ENCODE measurements at places on chromosomes 1 and 21.
A peak's percentile ranks its signal among the peaks of the same experiment; 100 is the strongest.

DNA sequence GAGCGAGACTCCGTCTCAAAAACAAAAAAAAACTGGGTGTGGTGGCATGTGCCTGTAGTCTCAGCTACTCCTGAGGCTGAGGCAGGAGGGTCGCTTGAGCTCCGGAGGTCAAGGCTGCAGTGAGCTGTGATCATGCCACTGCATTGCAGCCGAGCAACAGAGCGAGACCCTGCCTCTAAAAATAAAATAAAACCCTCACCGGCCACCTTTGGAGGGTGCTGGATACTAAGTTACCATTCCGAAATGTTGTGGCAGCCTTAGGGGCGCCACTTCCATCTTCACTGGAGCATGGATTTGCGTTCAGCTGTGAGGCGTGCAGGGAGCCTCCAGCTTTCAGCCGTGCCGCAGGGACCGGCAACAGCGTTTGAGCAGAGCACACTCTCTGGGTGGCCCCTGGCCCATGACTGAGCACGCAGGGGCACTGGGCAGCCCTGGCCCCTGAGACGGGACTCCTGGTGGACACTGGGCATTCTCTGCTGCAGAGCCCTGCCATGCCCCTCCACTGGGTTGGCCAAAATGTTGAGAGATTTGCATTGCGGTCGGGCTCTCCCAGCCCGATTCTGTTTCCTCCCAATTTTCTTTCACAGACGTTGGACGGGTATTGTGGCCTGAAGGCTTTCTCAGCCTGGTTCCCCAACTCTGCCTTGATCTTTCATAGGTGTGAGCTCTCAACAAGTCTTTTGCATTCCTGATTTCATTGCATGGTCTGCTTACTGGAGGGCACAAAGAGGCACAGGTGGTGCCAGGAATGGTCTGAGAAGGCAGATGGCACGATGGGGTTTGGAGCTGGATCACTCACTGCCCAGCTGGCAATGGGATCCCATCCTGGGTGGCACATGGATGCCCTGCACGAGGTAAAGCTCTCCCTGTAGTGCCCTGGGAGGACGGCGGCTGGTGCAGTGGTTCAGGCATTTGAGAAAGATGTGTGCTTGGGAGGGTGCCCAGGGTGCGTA lies 5.8 kb upstream of the CFAP74 start:
- DNase-seq: no peak

- peak; percentile 66 for DNase-seq
Observed at GRCh38 chr1:67880056-67880601, 46.9 kb upstream of the GNG12 start.

- peak; percentile 94 for DNase-seq
Observed at GRCh38 chr1:171485375-171486047, at the start of gene PRRC2C. Gene PRRC2C, plus strand, starts transcription at chr1:171485530. Its CDS starts 26,559 bp downstream, at chr1:171512089.

- no peak for DNase-seq
Observed at GRCh38 chr1:67571901-67572593, 113.0 kb upstream of the GADD45A start.

DNA sequence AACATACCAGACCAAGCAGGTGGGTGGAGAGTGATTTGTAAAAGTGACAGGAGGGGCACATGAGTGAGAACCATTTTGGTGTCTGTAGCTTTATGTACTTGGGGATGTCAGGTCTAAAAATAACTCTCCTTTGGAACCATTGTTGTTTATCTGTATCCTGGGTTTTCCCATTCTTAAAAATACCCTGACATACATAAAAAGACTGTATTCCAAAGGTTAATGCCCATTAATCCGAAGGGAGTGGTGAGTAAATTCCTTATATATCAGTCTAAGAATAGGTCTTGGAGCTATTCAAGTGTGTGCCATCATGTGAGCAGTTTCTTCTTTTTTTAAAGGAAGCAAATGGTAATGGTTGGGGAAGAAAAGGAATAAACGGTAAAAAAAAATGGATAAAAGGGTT lies 117.5 kb downstream of the TGFB2 start:
- DNase-seq: no peak

GRCh38 chr1:158153746-158154444 lies 26.8 kb upstream of the CD1D start:
- no peak for DNase-seq

DNA sequence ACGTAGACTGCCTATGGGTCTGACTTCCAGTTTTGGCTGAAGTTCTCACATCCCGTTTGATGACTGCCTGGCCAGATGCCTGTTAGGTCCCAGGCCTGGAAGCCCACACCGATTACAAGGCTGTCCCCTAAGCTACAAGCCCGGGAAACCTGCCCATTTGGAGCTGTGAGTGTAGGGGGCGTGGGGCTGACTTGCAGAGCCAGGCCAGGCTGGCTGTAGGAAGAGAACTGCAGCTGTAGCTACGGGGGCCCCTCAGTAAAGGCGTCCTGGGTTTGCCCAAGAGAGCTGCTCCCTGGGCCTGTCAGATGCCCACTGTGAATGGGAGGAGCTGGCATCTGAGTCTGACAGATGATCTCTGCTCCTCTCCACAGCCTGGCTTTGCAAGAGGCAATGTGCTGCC lies 199.7 kb downstream of the CAMTA1 start:
- no peak for DNase-seq

- no peak for DNase-seq
Observed at GRCh38 chr1:34137411-34137810, 27.6 kb downstream of the CSMD2 start.

DNA sequence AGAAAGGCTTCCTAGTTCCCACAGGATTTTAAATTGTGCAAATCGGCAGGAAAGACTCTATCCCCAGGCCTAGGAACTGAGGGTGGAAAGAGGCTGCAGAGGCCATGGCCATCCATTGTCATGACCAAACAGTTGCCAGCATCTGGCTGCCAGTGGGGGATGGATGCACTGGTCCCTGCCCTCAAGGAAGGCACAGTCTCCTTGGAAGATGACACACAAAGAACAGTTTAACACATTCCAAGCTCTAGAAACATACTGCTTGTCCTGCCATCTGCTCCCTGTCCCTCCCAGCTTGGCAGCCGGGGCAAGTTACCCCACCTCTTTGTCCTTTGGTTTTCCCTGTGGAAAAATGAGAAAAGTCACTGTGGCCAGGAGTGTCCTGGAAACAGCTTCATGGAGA lies 83.2 kb downstream of the BCAR3 start:
- no peak for DNase-seq

- no peak for DNase-seq
Observed at GRCh38 chr1:12678350-12678749, 34.5 kb downstream of the AADACL4 start.

- DNase-seq: no peak
Observed at GRCh38 chr1:248838357-248839167, 538 bp downstream of the ZNF672 start.

DNA sequence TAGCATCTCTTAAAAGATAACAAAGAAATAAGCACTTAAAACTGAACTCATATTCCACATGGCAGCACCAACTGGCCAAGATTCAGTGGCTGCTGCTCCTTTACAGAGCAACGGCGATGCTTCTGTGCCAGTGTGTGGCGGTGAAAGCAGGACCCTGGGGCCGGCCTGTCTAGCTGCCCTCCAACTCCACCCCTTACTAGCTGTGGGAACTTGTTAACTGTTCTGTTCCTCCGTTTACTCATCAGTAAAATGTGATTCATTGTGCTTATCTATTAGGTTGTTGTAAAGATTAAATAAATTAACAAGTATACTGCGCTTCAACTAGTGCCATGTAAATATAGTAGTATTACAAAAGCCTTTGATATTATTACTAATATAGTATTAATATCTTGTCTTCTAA lies 133.2 kb downstream of the GDAP2 start:
- DNase-seq: no peak

DNA sequence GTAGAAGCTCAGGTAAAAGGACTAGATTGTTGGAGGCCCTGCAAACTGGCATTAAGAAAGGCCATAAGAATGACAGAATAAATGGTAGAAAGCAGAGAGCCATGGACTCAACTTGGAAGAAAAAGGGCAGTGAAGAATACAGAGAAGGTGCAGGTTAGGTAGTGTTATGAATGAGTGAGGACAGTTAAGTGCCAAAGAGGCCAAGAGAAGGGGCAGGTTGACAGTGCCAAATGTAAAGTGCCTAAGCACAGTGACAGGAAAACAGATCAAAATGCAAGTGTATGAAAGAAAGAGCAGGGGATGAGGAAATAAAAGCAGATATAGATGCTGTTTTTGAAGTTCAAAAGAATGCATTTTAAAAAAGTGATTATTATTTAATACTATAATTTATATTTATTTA lies 43.7 kb downstream of the INTS7 start:
- no peak for DNase-seq

DNA sequence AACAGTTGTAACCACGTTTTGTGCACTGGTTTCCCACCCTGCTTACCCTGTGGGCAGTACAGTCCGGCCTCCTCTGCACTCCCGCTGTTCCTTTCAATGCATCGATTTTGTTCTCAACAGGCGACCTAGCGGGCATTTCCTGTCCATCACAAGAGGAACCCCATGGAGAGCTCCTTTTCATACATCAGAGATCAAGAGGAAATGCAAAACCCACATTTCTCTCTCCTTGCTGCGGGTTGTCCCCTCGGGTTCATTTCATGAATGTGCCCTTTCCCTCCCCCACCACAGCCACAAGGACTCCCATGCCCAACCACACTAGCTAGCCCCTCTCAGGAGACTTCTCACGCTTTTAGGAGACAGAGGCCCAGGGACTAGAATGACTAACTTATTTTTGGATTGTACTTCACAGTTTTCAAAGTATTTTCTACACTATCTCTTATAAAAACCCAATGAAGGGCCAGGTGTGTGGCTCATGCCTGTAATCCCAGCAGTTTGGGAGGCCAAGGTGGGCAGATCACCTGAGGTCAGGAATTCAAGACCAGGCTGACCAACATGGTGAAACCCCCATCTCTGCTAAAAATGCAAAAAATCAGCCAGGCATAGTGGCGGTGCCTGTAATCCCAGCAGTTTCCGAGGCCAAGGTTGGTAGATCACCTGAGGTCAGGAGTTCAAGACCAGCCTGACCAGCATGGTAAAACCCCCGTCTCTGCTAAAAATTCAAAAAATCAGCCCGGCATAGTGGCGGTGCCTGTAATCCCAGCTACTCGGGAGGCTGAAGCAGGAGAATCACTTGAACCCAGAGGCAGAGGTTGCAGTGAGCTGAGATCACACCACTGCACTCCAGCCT lies 18.4 kb downstream of the ATP1A4 start:
- no peak for DNase-seq

DNA sequence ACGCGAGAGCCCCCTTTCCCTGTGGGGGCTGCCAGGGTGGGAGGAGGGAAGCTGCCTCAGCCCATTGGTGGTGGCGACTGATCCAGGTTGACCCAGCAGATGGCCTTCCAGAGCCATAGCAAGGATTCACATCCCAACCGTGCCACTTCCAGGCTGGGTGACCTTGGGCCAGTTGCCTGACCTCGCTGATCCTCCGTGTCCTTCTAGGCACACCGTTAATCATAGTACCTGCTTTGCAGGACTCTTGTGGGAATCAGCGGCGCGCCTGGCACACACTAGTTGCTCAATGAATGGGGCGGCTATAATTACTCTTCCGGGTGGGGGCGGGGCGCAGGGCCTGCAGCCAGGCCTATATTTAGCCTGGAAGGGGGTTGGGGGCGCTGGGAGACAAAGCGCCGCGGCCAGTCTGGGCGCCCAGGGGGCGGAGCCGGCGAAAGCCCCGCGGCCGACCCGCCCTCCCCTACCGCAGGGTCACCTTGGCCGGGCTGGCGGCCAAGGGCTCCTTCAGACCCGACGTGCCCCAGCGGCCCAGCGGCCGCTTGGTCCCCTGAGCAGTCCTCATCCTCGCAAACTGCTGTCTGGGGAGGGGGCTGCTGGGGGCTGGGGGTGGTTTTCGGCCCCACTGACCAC lies 5.1 kb downstream of the HSPB7 start:
- no peak for DNase-seq

DNA sequence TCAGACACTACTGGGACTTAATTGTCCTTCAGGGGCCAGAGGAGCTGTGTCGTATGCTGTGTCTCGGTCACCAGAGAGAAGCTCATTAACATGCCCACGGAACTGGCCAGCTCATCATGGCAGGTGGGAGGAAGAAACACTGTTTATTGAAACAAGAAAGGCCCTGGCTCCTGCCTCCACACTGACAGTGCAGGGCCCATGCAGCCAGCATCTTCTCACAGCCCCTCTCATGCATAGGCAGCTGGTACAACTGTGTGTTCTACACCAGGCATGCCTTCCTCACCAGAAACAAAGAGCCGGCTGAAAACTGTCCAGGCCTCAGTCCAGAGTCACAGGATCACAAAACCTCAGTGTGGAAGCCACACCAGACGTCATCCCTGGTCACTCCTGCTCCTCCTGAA lies 106.0 kb downstream of the UBE2U start:
- no peak for DNase-seq

DNA sequence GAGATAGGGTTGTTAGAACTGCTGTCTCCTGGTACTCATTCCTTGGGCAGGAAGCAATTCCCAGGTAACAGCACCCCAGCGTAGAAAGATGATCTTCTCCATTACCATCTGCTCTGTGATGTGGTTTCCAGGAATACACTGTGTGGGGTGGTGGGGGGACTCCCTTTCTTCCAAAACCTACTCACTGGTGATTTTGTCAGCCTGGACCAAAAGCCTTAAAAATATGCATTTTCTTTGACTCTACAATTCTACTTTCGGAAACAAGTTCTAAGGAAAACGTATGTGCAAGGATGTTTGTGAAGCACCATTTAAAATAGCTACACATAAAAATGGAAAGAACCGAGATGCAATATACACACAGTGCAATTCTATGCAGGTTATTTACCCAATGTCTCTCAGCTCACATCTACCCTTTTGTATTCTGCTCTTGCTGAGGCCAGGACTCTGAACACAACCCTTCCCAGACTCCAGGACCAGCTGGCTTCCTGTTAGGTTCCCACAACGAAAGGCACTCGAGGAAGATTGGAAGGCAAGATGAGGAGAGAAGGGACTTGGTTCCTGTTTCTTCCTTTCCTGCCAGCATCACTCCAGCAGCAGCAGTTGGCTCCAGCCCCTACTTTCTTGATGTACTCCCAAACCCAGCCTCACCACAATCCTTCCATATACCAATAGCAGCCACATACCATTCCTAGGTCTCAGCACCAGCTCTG lies 33.0 kb upstream of the GJB5 start:
- DNase-seq: no peak

GRCh38 chr21:35244514-35244913 lies 195.4 kb upstream of the RUNX1 start:
- no peak for DNase-seq

DNA sequence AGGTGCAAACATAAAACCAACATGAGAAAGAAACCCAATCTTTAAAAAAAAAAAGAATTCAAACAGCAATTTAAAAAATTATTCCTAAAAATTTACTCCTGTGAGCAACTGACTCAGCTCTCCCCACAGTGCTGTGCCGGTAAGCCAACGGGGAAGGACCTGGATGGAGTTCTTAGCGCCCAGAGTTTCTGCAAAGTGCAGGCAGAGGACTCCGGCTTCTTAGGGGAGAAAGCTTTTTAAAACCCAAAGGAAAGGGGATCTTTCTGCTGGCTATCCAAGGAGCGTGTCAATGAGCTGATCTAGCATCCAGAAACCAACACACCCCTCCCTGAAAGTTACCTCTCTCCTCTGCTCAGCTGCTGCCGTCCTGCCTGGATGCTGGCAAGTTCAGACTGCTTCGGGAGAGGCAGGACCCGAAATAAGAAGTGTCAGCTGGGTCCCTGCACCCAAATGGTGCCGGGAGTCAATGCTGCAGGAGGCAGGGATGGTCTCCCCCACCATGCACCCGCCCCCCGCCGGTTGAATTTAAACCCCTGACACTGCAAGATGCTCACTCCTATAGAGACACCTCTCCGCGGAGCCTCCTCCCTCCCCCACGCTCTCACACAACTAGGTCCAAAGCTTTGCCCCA lies 32.2 kb upstream of the H6PD start:
- DNase-seq: no peak

GRCh38 chr1:60893136-60893930 lies 189.0 kb upstream of the NFIA start:
- no peak for DNase-seq

- no peak for DNase-seq
Observed at GRCh38 chr1:12185918-12186678, 19.3 kb downstream of the TNFRSF1B start.

GRCh38 chr1:48999321-48999720 lies 222.6 kb upstream of the BEND5 start:
- no peak for DNase-seq

Measured in non-pigmented ciliary epithelial cell (primary cell).